ENCODE measurements at places on chromosomes 6 and 20.

DNA sequence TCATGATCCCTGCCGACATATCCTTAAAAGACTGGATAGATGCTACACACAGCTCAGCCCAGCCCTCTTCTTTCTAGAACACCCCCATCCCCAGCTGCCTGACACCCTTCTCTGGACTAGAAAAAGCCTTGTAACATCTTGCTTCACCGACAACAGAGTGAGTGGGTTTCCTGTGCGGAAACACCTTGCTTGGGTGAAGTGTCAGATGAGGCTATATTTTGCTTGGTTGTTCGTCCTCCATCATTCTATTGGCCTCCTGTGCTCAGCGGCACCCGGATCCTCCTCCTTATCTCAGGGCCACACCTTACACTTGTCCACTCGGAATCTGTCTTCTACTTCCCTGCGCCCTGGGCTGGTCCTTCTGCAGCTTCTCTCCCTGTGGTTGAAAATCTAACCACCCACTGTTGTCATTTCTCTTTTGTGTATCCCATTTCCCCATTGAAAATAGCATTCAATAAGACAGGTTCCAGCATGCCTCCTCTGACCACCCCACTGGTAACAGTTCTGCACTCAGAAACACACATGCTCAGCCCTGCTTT, 101.3 kb upstream of the MLN start:
- DNase-seq = no peak

- no peak for DNase-seq
These were observed 90.5 kb upstream of the ATXN1 start for GRCh38 chr6:16851758-16852157.

GRCh38 chr6:16982807-16983206, 119.0 kb upstream of the STMND1 start:
- no peak for DNase-seq

DNA sequence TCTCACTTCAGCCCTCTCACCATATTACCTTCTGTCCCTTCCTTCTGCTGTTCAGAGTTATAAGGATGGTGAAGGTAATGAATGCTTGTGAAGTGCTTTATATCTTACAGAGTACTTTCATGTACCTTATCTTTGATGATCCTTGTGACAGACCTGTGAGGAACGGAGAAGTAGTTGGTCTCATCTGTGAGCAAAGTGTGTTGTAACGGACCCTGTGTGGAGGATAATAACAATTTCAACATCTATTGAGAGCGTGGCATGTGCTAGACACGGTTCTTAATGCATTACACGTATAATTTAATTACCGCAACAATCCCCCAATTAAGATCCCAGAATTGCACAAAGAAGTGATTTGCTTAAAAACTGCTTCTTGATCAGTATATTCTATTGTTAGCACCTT, 124.6 kb downstream of the ANKS1A start:
- DNase-seq = no peak

- DNase-seq = no peak
These were observed 224.3 kb upstream of the FOXA2 start for GRCh38 chr20:22808628-22809027.

DNA sequence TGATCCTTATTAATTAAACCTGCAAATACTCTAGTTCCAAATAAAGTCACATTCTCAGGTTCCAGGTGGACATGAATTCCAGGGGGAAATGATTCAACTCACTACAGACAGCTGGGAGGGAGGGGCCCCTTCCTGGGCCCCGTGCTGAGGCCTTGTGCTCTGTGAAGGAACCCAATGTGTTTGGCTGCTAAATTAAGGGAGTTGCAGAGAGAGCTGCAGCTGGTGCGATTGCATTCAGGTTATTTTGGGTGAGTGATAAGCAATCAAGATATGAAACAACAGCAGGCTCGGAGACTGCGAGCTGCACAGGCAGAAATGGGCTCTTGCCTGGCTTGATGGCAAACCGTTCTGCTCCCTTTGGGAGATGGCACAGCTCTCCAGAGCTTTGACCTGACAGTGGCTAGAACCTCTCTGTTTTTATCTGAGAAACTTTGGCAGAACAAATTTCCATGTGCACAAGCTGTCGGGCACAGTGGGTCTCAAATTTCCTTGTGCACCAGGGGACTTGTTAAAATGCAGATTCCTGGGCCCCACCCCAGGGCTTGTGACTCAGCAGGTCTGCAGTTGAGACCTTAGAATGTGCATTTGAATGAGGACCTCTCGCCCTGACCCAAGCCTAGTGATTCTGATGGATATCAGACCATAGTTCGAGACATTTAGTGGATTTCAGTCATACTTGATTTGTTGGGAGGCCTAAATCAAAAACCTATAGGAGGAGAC, 9.8 kb downstream of the MAPK13 start:
- no peak for DNase-seq

GRCh38 chr20:33653900-33654596, 8.1 kb upstream of the C20orf144 start:
- DNase-seq = peak; percentile 94

DNA sequence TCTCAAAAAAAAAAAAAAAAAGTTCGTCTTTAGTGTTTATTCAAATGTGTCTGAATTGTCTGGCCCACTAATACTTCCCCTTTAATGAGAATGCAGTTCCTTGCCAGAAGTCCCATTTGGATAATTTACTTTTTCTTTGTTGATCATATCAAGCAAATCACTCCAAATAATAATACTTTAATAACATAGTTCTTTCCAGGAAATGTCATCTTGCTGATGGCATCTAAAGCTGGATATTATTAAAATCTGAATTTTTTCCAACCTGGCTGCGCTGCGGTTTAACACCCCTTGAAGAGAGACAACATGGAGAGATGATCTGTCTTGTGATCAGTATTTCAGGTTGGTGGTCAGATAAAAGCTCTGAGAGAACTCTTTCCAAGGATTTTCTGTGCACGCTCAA, 111.2 kb upstream of the CNKSR3 start:
- DNase-seq = no peak

GRCh38 chr6:87222676-87223075, 67.3 kb downstream of the ZNF292 start:
- DNase-seq = no peak

- no peak for DNase-seq
These were observed 246.0 kb upstream of the SPTLC3 start for GRCh38 chr20:12762725-12763124.

GRCh38 chr20:1087311-1087905, 31.0 kb upstream of the PSMF1 start:
- no peak for DNase-seq

DNA sequence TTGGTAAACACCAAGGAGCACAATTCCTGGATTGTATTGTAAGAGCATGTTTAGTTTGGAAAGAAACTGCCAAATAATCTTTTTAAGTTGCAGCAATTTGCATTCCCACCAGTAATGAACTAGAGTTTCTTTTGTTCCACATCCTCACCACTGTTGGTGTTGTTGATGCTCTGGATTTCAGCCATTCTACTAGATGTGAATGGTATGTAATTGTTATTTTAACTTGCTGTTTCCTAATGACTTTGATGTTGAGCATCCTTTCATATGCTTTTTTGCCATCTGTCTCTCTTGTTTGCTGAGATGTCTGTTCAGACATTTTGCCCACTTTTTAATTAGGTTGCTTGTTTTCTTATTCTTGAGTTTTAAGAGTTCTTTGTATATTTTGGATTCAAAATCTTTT, 1654.1 kb downstream of the GRIK2 start:
- no peak for DNase-seq

- DNase-seq = no peak
These were observed 83.6 kb downstream of the SIM1 start for GRCh38 chr6:100381111-100381510.

DNA sequence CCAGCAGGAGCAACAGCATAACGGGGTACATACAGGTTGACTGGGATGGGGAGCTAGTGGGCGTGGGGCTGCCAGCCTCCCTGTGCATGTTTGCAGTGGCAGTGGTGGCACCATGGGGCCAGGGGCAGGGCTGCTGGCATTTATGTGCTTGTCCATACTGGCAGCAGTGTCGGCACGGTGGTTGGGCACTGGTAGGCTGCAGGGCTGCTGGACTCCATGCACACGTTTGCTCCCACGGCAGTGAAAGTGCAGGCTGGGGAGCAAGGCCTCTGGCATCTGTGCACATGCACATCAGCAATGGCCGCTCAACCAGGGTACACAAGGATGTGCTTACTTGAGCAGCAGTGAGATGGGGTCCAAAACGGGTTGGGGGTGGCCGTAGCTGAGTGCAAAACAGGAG, 159.5 kb upstream of the KHDRBS2 start:
- no peak for DNase-seq

GRCh38 chr20:11437611-11438380, 479.9 kb upstream of the BTBD3 start:
- DNase-seq = no peak

- DNase-seq = no peak
These were observed 249.2 kb upstream of the QKI start for GRCh38 chr6:163165155-163165910.

GRCh38 chr6:149380523-149380922, 19.5 kb upstream of the SUMO4 start:
- no peak for DNase-seq

- no peak for DNase-seq
These were observed 226.5 kb upstream of the CST7 start for GRCh38 chr20:24722586-24722985.

DNA sequence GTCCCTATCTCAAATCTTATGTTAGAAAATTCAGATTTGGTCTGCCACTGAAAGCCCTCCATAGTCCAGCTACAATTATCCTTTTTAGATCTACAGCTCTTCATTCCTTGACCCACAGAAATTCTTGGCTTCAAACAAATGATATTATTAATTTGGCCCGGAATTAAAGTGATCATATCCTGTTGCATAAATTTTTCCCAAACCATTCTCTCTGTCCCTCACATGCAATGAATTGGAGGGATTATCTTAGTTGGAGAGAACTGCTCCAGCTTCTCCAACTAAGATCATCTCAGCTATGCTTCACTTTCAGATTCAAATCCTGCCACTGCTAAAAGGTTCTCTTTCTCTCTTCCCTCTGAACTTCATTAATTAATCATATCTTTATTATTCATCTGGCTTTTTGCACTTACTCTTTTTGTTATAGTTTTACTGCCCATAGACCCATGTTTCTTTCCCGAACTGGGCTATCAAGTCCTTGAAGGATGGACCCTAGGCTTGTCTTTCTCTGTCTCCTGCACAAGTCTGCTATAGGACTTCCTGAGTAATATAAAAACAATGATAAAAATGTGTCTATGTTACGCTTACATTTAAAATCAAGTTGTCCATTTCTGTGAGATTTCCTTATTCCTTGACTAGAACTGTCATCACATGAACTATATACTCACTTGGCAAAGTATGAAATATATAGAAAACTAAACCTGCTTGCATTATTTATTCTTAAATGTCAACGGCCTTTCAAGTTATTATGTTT, 493.9 kb upstream of the MARCKS start:
- DNase-seq = no peak

- DNase-seq = no peak
These were observed 162.2 kb downstream of the NKAIN2 start for GRCh38 chr6:123965894-123966293.

GRCh38 chr6:40569162-40569910, 17.8 kb downstream of the LRFN2 start:
- DNase-seq = no peak

GRCh38 chr6:17886891-17887290, 100.5 kb downstream of the KIF13A start:
- no peak for DNase-seq

DNA sequence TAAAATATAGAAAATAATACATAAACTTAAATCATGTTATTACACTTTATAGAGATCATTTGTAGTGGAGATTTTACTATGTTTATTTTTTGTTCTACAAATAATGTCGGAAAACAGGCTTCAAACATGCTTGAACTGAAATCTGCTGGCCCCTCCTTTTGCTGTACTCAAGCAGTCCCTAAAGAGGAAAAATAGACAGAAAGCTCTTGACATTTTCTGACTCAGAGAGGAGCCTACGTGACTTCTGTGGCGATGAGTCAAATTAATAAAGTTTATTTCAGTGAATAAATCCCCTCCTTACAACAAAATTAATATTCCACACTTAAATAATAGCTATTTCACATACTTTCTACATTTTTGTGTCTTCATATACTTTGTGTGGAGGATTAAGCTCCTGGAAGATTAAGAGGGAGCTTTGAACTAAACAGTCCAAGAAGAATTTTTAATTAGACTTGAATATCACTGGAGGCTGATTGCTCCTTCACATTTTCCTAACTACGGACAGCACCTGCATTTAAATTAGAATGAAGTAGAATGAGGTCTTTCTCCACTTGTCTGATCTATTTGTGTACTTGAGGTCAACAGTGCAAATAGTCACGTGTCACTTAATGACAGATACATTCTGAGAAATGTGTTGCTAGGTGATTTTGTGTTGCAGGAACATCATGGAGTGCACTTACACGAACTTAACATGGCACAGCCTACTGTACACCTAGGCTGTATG, 1.7 kb upstream of the TREM1 start:
- DNase-seq = peak; percentile 63

DNA sequence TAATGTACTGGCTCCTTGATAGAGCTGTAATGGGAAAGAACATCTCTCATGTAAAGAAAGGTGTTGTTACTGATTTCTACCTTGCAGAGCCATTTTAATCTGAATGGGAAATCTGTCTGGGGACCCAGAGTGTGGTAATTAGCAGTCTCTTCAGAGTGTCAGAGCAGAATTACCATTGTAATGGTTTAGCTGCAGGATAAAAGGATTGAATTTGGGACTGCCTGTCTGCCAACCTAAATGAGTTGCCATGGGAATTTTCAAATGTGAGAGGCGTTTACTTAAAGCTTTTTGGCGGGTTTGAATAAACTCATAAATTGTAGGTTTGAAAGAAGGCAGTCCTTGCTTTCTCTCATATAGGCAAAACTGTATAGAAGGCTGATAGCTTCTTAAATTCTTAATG, 128.8 kb downstream of the QKI start:
- no peak for DNase-seq

GRCh38 chr6:26270903-26271667, 93.9 kb upstream of the BTN3A2 start:
- no peak for DNase-seq

- DNase-seq = no peak
These were observed 96.0 kb downstream of the RIMS1 start for GRCh38 chr6:71982389-71982788.

Data from LNCaP clone FGC (cell line).